ENCODE measurements at places on chromosomes 2 and 18.

DNA sequence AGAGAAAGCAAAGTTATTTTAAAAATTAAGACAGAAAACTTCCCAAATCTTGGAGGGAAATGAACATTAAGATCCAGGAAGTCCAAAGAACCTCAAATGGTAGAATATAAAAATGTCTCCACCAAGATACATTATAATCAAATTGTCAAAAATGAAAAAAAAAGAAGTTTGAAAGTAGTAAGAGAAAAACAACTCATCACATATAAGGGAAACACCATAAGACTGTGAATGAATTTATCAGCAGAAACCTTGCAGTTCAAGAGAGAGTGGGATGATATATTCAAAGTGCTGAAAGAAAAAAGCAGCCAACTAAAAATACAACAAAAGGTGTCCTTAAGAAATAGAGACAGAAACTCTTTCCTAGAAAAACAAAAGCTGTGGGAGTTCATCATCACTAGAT lies 73.0 kb downstream of the L3MBTL4 start:
- no peak for DNase-seq

- no peak for DNase-seq
These were observed 44.3 kb downstream of the ZNF516 start for GRCh38 chr18:76450452-76451395.

GRCh38 chr2:163665817-163666216 lies 70.0 kb downstream of the FIGN start:
- no peak for DNase-seq

DNA sequence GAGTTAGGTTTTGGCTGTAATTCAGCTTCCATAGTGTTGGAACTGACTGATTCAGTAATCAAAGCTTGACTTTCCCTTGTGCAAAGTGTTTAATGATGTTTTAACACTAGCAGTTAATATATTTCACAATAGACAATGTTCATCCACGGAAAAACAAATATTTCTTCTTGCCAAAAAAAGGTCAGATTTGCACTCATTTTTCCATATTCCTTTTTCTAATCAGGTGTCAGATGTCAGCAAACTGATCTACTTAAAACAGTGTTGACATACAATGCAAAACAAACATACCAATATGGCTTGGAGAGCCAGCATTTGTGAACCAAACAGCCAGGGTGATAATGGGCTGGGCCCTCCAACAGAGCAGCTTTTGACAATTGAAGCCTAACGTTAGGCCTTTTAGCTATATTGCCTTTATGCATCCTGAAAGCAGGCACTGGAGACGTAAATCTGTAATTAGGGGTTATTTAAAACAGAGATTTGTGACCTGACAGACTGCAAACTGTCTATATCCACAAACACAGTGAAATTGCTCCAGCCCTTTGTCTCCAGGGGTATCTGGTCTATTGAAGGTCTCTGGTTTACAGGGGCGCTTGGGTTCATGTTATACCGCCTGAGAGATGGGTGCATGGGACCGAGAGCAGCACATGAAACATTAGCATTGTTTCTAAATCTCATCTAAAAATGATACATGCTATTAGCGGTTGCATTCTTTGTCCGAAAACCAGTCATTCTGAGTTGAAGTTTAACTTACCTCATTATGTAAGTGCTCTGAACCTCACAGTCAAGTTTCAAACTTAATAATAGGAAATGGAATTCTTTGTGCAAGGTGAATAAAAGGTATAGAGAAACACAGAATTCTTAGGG lies 7.1 kb upstream of the CDCA7 start:
- no peak for DNase-seq

- DNase-seq: no peak
These were observed 4.6 kb downstream of the EFHD1 start for GRCh38 chr2:232637866-232638583.

Measured in activated T-helper 1 cell treated with Interleukin-2 at 50 U/mL for 16 hours (primary cell).